Inflammatory macrophage treated with lipopolysaccharide for 4 hours (primary cell): ENCODE measurements at places on chromosomes 2 and 18.

DNA sequence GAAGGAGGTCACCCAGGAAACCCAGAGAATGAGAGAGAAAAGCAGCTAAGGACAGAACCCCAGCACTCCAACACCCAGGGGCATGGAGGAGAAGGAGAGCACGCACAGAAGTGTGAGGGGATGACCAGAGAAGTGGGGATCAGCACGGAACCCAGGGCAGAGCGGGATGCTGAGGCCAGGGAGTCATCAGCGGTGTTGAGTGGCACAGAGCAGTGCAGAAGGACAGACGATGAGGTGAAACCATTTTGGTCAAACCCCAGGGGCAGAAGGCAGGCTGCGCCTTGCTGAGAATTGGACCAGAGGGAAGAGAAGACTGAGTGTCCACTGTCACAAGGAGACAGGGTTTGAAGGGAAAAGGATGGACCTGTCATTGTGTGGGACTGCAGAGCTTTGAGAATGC lies 23.4 kb upstream of the ASB18 start:
- DNase-seq, result no peak

DNA sequence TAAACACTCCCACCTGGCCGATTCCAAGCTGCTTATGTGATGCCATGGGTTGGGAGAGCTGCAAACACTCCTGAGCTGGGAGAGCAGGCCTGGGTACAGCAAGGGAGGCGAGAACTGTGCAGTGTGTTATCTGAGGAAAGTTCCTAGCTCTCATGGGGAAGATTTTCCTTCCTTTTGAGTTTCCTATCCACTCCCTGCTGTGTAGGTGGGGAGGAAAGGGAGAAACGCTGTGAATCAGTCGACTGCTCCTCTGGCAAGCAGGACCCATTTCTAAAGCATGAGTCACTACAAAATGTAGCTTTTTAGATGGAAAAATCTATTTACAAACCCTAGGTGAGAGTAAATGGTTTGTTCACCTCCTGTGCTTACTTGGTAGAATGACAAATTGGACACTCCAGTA lies 80.4 kb downstream of the SH3RF3 start:
- no peak for DNase-seq

DNA sequence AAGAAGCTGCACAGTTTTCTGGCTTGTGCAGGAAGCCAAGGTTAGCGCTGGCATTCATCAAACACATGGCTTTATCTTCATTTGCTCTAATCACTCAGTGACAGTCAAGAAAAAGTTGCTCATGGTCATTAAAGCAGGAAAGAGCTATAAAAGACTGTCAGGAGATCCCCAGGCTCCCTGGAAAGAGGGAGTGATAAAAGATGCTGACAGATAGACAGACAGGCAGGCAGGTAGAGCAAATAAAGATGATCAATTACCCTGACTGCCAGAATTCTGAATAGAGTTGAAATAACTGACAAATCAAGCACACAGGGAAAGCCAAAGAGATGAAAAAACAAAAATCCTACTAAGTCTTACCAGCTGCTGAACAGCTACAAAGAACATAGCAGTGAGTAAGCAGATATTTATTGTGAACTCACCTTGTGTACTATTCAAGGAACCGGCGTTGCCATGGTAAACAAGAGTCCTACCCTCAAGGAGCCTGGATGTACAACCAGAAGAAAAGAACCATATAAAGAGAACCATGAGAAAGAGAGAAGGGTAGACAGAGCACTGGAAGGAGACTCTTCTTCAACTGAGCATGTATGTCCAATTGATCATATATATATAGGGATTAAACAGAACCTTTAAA lies 68.0 kb downstream of the RNF152 start:
- DNase-seq, result no peak

GRCh38 chr2:217017456-217018252 lies 157.8 kb upstream of the TNP1 start:
- DNase-seq, result no peak

DNA sequence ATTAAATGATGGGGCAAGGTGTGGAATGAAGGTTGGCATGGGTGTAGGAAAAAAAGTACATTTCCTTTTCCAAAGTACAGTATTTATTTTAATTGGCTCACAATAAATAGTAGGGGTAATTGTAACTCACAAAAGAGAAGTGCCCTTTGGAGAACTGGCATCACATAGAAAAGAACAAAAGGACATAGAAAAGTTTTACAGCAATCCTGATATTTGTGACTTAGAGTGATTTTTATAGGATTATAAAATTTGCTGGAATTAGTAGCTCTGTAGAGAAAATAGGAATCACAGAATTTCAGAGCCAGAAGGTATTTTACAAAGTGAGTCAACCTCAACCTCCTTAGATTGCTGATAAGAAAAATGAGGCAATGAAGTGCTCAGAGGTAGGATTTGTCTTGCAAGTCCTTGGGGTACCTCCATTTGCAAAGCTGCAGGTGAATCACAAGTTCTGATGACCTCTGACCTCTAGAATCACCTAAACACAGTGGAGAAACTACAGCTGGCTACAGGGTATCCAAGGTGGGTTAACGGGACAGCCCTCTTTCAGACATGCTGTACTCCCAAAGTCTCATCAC lies 133.6 kb downstream of the SOCS6 start:
- DNase-seq, result no peak

- no peak for DNase-seq
Measured at GRCh38 chr2:118832791-118833715, 14.4 kb downstream of the EN1 start.

DNA sequence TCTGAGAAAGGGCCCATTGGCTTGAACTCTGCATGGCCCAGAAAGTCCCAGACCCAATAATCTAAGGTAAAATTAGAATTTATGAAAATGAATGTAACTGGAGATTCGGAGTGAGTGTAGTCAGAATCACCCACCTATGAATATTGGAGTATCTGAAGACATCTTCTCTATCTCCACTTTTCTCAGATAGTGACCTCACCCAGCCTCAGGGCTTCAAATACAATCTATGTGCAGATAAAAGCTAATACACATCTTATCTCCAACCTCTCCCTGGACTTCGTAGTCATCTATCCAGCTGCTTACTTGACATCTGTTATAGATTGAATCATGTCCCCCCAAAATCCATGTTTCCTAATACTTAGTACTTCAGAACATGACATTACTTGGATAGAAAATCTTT lies 263.2 kb downstream of the RAD51AP2 start:
- DNase-seq, result no peak

- DNase-seq, result no peak
Measured at GRCh38 chr2:137675584-137676327, 288.5 kb upstream of the HNMT start.

DNA sequence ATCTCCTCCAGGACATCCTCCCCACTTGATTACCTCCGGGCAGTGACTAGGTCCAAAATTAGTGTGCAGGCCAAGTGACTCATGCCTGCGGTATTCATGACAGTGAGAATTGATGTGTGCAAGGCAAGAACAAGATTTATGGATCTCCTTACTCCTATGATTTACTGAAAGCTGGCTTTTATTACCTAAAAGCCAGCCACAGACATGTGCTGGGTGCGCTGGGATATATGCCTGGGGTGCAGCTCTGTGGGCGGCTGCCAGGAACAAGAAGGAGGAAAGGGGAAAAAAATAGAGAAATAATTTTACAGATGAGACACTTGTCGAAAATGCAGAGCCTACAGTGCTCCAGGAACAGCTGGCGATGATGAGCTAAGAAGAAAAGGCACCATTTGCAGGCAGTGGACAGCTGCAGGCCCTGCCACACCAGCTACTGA lies 359.3 kb downstream of the CMPK2 start:
- DNase-seq, result no peak

DNA sequence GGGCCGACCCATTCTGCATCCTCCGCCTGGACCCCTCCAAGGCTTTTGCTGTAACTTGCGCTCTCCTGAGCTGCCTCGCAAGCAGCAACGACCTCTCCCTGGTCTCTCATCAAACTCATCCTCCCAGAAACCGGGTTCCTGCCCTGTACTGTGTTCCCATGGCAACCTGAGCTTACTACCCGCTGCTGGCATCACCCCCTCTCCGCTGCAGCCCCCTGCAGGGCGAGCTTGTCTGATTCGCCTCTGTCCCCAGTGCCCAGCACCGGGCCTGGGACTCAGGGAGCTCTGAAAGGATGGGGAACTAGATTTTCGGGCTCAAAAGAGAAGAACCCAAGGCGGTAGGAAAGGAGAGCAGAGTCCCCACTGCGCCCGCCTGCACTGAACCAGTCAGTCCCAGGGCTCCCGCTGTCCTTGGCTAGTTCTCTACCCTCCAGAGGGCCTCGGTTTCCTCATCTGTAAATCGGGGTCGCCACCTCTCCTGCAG lies 463 bp downstream of the HS1BP3 start:
- DNase-seq, result peak; percentile 26

GRCh38 chr18:12162786-12163185 lies 69.1 kb downstream of the ANKRD62 start:
- no peak for DNase-seq

- peak; percentile 30 for DNase-seq
Measured at GRCh38 chr2:72993147-72993932, 76.0 kb downstream of the EMX1 start.
